Hypothalamus (tissue), 51 donors: ENCODE measurements at places on chromosomes 4 and X.

DNA sequence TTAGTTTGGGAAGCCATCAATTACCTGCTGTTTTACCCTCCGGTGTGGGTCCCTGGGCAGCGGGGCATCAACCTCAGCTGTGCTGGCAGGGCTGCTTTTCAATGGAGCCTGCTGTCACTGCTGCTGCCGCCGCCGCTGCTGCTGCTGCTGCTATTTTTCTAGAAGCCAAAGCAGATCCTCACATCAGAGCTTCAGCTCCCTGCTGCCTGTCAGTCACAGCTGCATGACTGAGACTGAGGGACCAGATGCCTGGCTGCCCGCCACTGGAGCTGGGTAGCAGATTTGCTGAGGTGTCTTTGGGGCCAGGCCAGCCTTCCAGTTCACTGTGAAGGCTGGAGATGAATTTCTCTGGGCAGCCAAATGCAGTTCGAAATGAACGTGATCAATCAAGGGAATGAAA lies 200.3 kb upstream of the NHS start:
- peak; percentile 24 for DNase-seq

GRCh38 chrX:39175418-39176057 lies 374.3 kb downstream of the MID1IP1 start:
- no peak for DNase-seq

DNA sequence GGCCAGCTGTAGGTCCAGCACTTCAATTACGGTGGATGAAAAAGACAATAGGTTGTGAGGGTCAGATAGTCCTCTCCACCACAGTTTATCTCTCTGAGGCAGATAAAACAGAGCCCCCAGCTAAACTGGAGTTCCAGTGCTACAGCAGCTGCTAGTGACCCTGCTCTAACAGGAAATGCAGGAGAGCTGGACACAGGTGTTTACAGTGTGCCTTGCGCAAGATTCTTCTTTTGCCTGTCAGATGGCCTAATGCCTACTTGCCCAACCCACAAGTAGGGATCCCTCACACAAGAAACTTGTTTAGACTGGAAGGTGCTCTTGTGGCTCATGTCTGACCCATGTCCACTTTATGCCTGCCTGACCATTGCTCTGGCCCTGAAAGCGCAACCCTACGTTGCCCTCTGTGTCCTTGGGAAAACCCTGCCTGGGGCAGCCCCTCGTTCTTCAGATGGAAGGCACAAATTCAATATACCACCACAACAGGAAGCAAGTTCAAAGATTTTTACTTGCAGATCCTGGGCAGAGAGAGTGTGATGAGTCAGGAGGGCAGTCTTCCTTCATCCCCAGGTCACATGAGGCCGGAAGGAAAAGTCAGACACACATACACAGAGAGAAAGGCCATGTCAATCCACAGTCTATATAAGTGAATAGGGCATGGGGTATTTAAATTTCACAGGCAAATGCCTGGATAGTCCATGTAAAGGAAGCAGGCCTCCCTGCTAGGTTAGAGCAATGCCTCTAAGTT lies 105.1 kb upstream of the ADGRL3 start:
- DNase-seq, result no peak

DNA sequence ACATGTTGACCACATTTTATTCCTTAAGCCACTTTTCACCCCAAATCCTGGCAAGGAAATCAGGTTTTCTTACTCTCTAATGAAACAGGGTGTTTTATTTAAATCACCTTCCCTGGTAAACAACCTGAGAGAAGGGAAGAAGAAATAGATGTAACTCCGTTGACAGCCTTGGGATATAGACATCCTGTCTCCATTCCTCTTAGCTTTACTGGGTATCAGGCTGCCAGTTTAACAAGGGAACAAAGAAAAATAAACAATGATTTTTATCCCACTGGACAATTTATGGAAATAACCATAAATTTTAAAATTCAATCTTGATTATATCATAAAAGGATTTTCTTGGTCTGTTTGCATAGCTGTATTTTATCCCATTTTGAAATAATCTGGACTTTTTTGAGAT lies 49.2 kb downstream of the EDNRA start:
- no peak for DNase-seq

- DNase-seq, result no peak
These were observed 858.8 kb upstream of the FRG1 start for GRCh38 chr4:189081826-189082225.

GRCh38 chr4:108072300-108072699 lies 82.6 kb downstream of the HADH start:
- no peak for DNase-seq

GRCh38 chr4:28686618-28687017 lies 1826.0 kb downstream of the STIM2 start:
- no peak for DNase-seq

DNA sequence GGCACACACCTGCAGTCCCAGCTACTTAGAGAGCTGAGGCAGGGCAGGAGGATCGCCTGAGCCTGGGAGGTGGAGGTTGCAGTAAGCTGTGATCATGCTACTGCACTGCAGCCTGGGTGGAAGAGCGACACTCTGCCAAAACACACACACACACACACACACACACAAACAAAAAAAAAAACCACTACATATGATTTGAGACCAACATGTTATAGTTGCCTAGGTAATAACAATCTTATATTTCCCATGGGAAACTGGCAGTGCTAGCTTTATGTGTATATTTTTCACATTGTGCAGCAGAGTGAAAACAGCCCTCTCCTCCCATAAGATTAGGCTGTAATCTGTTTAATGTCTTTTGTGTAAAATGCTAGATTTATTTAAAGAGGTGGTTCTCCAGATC lies 3.1 kb upstream of the FAM241A start:
- DNase-seq, result no peak

GRCh38 chrX:37075892-37076595 lies 67.9 kb downstream of the FAM47C start:
- DNase-seq, result no peak

GRCh38 chrX:138890491-138890890 lies 179.0 kb upstream of the FGF13 start:
- DNase-seq, result no peak

GRCh38 chrX:78493180-78493579 lies 165.8 kb upstream of the CYSLTR1 start:
- DNase-seq, result no peak

DNA sequence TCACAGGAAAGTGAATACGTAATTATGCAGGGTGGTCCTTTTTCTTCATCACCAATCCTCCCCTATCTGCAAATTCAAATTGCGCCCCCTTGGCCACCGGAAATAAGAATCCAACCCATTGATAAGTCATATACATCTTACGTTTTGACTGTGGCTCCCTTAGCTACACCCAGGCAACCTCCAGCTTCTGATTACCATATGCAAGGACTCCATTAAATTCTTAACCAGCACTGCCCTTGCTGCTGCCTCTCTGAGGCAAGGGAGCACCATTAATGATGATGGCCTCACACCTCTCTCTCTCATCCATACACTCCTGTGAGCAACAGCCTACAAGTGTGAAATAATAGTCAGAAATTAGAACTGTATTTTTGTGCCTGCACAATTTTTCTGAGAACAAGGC lies 106.0 kb upstream of the NOCT start:
- DNase-seq, result no peak

GRCh38 chr4:106953036-106953705 lies 82.9 kb downstream of the DKK2 start:
- DNase-seq, result no peak

- DNase-seq, result no peak
These were observed 27.1 kb upstream of the REST start for GRCh38 chr4:56880572-56880971.
